ENCODE measurements at places on chromosomes 16 and 17.

DNA sequence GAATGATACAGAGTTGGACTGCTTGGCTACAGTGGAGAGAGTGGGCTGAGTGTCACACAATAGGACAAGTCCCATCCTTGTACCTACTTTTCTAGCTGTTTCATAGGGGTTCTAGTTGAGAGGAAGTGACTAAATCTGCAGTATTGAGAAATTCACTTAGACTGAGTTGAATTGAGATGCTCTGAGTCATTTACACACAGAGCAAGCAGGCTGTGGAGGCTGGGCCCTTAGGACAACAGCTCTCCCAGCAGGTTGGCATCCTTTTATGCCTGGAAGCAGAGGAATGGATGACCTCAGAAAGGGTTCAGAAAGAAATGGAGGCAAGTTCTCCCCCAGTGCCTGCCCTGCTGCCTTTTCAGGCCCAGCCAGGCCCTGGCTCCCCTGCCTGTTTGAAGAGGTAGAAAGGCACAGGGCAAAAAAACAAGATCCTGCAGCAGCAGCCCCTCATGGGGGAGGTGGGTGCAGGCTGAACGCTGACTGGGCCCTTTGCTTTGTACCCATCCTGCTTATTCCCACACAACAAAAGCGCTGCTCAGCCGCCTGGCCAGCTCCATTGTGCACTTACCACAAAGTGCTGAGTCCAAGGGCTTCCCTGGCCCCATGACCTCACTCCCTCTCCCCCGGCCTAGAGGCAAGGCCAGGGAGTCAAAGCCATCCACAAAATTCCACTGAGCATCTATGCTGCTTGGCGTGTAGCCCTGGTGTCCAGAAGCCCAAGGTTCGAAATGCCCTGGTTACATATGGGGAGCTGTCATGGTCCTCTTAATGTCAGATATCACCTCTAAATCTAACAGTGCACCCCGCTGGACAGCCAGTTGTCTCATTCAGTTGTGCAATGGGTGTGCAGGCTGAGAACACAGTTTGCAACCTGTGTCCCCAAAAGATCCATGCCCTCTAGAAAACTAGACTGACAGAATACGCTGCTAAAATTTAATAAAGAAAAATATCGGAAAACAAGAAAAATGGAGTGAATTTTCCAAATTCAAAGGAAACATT lies 5.4 kb upstream of the CRYBA1 start:
- DNase-seq: peak; percentile 80

- no peak for DNase-seq
These were observed 34.8 kb downstream of the ZNF423 start for GRCh38 chr16:49821156-49821555.

- no peak for DNase-seq
These were observed 1161.5 kb downstream of the CDH11 start for GRCh38 chr16:63960321-63960720.

DNA sequence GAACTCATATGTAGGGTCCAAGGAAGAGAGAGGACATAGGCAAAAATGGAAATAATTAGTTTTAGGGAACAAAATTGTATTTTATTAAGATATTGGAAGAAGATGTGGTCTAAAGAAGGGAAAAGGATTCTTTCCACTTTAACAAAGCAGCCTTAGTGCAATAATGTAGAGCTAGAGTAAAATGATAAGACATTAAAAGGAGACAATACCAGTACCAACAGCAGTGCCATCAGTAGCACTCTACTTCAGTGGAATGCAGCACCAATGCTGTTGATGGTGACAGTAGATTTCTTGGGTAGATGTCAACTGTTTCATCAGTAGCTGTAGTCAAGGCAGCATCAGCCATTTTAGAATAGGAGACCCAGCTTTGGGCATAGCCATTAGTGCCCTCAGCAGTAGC lies 124.3 kb downstream of the BRIP1 start:
- no peak for DNase-seq

GRCh38 chr16:82439678-82440293 lies 187.0 kb upstream of the CDH13 start:
- DNase-seq: no peak

DNA sequence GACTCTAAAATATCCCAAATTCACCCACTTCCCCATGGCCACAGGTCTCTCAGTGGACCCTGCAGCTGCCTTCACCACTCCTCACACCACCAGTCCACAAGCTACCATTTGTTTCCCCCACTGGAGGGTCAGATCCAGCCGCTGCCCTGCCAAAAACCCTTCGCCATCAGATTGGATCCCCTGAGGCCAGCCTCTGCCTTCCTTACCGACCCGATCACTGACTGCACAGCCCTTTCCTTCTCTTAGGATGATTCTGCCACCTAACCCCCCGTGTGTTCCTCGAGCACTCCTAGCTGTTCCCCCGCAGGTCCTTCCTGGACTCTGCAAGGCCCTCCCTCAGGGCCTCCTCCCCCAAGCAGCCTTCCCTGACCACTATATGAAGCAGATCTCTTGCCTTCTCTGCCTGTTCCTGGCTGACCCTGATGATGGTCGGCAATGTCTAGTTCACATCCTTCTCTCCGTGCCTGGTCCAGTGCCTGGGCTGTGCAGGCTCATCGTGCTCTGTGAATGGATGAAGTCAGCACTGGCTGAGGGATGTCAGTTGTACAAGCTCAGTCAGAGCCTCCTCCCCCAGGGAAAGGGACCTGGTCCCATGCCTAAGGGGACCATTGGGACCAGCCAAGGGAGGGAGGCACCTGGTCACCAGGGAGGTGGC lies 46.0 kb downstream of the CPNE2 start:
- no peak for DNase-seq

DNA sequence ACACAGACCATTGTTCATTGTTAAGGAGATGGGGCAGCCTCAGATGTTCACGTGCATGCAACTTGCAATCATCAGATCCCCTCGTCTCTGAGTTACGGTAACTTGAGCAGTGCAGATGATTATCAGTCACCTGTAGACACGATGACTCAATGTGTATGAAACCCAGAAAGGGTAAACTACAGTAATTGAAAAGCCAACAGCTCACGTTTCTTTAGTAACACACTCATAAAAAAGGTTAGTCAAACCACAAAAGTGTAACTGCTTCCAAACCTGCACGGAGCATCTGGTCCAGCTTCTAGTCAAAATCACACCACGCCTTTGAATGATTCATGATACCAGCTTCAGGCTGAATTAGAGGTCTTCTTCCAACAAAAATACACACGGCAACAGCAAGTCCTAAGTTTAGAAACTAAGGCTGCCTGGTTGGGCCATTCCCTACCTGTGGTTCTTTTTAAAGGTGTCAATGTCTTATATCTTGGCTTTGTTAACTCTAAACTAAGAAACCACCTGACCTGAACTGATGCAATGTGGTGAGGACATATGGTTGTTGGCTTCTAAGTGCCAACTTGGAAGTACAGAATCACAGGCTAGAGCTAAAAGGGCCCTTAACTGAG lies 32.3 kb downstream of the GRB7 start:
- DNase-seq: peak; percentile 13

GRCh38 chr16:50183316-50183715 lies 30.2 kb downstream of the TENT4B start:
- DNase-seq: no peak

DNA sequence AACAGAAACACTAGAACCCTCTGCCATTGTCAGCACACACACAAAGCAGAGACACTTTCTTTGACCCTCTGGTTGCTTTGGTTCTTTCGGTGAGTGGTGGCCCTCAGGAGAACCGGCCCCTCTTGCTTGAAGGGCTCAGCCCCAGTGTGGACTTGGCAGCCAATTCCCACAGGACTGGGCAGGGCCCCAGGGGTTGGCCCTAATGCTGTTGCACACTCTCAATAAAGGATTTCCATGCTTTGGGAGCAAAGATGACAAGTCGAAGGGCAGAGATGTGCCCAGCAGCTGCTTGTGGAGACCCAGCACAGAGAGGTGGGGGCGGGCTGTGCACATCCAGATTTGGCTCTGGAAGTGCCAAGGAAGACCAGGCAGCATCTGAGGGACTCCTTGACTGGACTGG lies 149.0 kb downstream of the NTN1 start:
- no peak for DNase-seq

DNA sequence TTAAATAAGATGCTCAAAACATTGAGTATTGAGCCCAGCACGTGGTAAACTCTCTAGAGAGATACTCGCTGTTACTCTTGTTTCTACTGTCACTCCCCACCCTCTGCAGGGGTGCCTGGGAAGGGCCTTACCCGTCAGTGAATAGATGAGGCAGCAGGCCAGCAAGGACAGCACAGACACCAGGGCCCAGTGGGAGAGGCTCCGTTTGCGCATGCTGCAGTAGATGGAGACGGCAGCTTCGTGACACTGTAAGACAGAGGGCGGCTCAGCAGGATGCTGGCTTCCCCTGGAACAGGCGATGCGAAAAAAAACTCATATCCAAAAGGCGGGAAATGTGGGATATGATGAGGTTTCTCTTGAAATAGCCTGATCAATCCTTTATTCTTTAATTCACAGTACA lies 20.0 kb downstream of the SLC38A8 start:
- no peak for DNase-seq

GRCh38 chr16:86375364-86375763 lies 135.0 kb upstream of the FOXF1 start:
- DNase-seq: no peak

DNA sequence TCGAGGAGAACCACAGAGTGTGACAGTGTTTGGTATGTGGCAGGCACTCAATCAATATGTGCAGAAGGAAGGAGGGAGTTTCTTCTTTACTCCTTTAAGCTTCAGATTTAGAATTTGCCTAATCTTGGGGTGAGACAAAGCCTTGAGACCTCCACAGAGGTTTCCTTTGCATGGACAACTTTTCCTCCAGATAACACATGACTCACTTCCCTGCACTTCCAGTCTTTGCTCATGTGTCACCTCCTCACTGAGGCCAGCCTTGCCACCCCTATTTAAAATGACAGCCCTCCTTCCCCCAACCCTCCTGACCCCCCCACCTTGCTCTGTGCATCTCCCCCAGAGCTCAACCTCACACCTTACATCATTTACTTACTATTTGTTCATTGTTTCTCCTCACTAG lies 17.4 kb upstream of the NOS2 start:
- DNase-seq: no peak

Measured in Panc1 (cell line).